ENCODE measurements at places on chromosomes 3 and 15. TPM values are rescaled to one million over a fixed set of nuclear protein-coding genes. Genes with fewer than 3 reads are reported as not detected.

BSN gene
- 0.14 TPM for total RNA-seq

DUOXA1 gene
- total RNA-seq = 0.68 TPM

KIF7 gene
- total RNA-seq = 0.14 TPM

PLA1A gene
- total RNA-seq = 0.19 TPM

GRCh38 chr3:117565777-117566176, 856.2 kb downstream of the TUSC7 start:
- H3K4me3 ChIP-seq = no peak overlapping the region
- DNase-seq = no peak
- no peaks in the 10 kb centered on the region for H3K4me1 ChIP-seq
- no peak overlapping the region for H3K27ac ChIP-seq
- H3K36me3 ChIP-seq = no peaks in the 10 kb centered on the region
- H3K27me3 ChIP-seq = no peaks in the 10 kb centered on the region

GRCh38 chr3:105365081-105365390, 1.7 kb upstream of the ALCAM start:
- H3K27ac ChIP-seq = no peak overlapping the region
- no peak for DNase-seq
- no peaks in the 10 kb centered on the region for H3K36me3 ChIP-seq
- peak overlapping the region; percentile 6 for H3K4me3 ChIP-seq

GRCh38 chr15:75455424-75455981, 4.0 kb upstream of the SIN3A start:
- H3K4me1 ChIP-seq = peaks cover 13% of the 10 kb centered on the region
- peak overlapping the region; percentile 94 for H3K27ac ChIP-seq
- peak overlapping the region; percentile 80 for H3K4me3 ChIP-seq
- peak; percentile 91 for DNase-seq

DNA sequence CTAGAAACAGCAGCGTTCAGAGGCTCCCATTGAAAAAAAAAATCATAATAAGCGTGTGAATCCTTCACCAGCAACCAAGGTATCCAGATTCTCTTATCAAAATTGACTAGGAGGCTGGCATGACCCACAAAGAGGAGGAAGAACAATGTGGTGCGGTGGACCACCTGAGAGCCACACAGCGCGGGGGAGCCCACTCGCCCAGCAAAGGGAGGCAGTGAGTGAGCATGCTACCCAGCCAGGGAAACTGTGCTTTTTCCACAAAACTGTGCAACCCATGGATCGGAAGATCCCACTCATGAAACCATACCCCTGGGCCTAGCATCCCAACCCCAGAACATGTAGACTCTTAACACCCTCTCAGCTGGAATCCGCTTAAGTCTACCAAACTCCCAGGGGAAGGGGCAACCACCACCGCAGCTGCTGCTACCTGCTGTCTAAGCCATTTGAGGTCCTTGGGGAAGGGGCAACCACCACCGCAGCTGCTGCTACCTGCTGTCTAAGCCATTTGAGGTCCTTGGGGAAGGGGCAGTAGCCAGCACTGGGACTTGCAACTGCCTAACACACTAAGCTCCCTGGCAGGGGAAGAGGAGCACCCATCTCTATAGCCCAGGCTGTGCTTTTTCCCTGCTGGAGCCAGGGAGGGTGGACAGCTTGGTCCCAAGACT, 102.8 kb upstream of the CLDN18 start:
- DNase-seq = no peak
- no peak overlapping the region for H3K4me3 ChIP-seq
- no peaks in the 10 kb centered on the region for H3K4me1 ChIP-seq
- no peaks in the 10 kb centered on the region for H3K27me3 ChIP-seq
- no peak overlapping the region for H3K27ac ChIP-seq
- no peaks in the 10 kb centered on the region for H3K36me3 ChIP-seq

DNA sequence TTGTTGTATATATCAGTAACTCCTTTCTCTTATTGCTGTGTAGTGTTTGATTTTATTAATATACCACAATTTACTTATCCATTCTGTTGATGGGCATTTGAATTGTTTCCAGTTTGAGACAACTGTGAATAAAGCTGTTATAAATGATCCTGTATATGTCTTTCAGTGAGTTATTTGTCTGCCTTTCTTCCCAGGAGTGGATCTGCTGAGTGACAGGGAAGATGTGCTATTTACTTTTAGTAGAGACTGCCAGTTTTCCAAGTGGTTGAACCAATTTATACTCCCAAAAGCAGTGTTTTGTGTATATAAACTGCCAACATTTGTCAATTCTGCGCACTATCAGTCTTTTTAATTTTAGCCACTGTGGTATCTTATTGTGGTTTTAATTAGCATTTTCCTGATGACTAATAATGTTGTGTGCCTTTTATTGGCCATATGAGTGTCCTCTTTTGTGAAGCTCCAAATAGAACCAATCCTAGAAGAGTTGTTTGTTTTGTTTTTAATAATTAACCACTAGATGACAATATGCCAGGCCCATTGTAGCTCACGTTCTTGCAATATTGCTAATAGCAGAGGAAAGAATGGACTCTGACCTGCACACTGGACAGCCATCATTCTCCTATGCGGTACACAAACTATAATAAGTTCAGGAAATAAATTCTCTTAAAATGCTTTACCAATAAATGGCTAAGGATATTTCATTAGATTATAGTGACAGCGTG, 25.3 kb downstream of the TRANK1 start:
- H3K4me1 ChIP-seq = peaks cover 23% of the 10 kb centered on the region
- no peaks in the 10 kb centered on the region for H3K27me3 ChIP-seq
- no peak overlapping the region for H3K27ac ChIP-seq

- H3K36me3 ChIP-seq = peaks cover 1% of the 10 kb centered on the region
- no peak for DNase-seq
- H3K4me1 ChIP-seq = no peaks in the 10 kb centered on the region
- peaks cover 15% of the 10 kb centered on the region for H3K27me3 ChIP-seq
These were observed 130.2 kb upstream of the ATP2B2 start for GRCh38 chr3:10635446-10636076.

GRCh38 chr15:90820481-90820880, 47.9 kb upstream of the FURIN start:
- H3K4me1 ChIP-seq = peaks cover 37% of the 10 kb centered on the region
- no peak overlapping the region for H3K4me3 ChIP-seq
- no peak overlapping the region for H3K27ac ChIP-seq
- no peak for DNase-seq

DNA sequence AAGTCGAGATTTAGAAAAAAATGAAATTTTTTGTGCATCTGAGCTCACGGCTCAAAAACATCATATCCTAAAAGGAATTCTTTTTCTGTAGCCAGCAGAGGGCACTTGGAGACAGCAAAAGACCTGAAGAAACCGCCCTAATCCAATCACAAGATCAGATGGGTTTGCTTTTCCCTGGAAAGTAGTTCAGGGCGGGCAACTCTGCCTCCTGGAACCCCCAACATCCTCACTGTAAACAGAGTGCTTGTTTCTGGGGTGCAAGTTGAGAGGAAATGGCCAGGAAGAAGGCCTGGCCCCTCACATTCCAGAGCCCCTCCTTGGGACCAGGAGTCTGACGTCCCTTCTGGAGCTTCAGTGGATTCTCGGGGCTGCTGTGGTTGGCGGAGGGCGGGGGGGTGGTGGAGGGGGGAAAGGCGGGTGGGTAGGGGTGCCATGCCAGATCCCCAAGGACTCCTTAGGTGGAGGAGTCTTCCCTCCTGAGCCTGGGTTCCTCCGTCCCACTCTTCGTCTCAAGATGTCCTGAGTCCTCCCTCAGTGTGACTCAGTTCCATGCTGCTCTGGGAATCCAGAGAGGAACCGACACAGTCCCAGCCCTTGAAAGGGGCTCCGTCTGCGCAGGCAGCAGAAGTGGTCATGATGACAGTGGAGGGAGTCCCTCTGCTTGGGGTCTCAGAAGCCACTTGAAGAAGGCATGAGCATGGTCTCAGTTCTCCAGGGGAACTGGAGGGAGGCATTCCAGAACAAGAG, 35.9 kb downstream of the CCK start:
- H3K4me3 ChIP-seq = no peak overlapping the region
- H3K27ac ChIP-seq = no peak overlapping the region
- peaks cover under 1% of the 10 kb centered on the region for H3K27me3 ChIP-seq
- H3K36me3 ChIP-seq = peaks cover 3% of the 10 kb centered on the region
